Kasumi-1 (cell line): ENCODE measurements at places on chromosomes 2 and 18.

- peak; percentile 89 for DNase-seq
These were observed 31.7 kb upstream of the UBXN4 start for GRCh38 chr2:135709992-135710391.

GRCh38 chr2:221549143-221549542 lies 23.0 kb downstream of the EPHA4 start:
- no peak for DNase-seq

GRCh38 chr2:17599617-17600016 lies 59.1 kb downstream of the VSNL1 start:
- DNase-seq, result no peak

DNA sequence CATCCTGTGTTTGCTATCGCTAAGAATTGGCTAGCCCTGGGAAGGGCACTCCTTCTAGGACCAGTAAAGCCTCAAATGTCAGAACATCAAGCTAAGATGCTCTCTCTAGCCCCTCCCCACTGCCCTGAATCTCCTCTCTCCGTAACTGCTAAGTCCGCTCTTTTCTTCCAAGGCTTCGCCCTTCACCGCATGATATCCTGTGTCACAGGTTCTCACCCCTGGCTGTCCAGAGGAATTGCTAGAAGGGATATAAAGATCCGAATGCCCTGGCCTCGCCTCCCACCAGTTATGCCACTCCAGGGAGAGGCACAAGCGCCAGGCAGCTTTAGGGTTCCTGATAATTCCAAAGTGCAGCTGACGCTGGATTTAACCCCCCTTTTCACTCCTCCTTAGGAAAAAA lies 17.1 kb upstream of the GPR45 start:
- no peak for DNase-seq

GRCh38 chr18:55997151-55997561 lies 409.2 kb upstream of the TCF4 start:
- DNase-seq, result no peak
